ENCODE measurements at places on chromosomes 7 and 10.

DNA sequence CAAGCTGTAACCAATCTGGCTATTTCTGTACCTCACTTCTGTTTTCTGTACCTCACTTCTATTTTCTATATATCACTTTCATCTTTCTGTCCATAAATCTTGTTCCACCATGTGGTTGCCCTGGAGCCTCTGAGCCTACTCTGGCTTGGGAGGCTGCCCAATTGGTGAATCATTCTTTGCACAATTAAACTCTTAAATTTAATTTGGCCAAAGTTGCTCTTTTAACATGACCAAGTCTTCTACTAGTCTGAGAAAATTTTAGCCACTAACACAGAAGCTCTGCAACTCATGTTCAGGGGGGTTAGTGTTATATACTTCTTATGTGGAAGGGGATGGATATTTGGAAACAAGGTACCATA is 503.5 kb downstream of the KIF20B start:
- H3K36me3 ChIP-seq: no peaks in the 10 kb centered on the region
- H3K27ac ChIP-seq: no peak overlapping the region
- H3K4me1 ChIP-seq: no peaks in the 10 kb centered on the region
- H3K27me3 ChIP-seq: no peaks in the 10 kb centered on the region
- no peak overlapping the region for H3K4me3 ChIP-seq

DNA sequence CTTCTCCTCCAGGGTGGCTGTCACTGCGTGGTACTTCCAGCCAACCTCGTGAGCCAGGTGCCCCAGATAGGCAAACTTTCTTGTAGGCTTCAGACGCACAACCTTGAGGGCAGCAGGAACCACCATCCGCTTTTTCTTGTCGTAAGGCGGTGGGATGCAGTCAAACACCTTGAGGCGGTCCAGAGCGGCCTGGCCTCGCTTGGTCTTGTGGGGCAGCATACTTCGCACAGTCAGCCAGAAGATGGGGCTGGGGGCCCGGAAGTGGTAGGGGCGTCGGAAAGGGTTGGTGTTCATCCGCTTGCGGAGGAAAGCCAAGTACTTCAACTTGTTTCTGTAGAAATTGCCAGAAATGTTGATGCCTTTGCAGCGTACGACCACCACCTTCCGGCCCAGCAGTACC is 17.4 kb downstream of the SHOC2 start:
- no peaks in the 10 kb centered on the region for H3K27me3 ChIP-seq
- DNase-seq: no peak
- H3K36me3 ChIP-seq: peaks cover 40% of the 10 kb centered on the region
- no peak overlapping the region for H3K4me3 ChIP-seq
- no peak overlapping the region for H3K27ac ChIP-seq

- DNase-seq: no peak
- H3K36me3 ChIP-seq: peaks cover 61% of the 10 kb centered on the region
Measured at GRCh38 chr7:95276114-95276513, 48.2 kb downstream of the PON1 start.

DNA sequence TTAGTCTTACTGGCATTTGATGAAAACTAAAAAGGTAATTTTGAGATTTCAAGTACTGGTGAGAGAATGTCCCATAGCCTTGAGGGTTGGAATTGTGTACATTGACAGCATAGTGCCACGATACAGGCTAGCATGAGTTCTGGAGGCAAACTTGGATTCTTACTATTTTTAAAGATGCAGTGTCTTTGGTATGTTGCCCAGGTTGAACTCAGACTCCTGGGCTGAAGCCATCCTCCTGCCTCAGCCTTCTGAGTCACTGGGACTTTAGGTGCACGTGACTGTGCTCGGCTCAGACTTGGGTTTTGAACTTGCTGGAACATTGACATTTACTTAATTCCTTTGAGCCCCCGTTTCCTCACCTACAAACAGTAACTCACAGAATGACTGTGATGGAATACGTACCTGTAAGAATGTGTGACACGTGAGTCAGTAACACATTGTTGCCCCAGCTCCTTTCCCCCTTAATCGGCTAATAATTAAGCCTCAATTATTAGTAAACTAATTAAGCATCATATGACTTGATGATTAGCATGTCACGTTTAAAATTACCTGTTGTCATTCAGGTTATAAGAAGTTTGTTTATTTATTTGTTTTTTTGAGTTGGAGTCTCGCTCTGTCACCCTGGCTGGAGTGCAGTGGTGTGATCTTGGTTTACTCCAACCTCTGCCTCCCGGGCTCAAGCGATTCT is 10.6 kb downstream of the DNAJB6 start:
- DNase-seq: no peak
- H3K36me3 ChIP-seq: peaks cover 56% of the 10 kb centered on the region

GRCh38 chr10:122062831-122063674 is 74.1 kb downstream of the TACC2 start:
- H3K4me1 ChIP-seq: peaks cover 25% of the 10 kb centered on the region
- peak overlapping the region; percentile 85 for H3K27ac ChIP-seq
- H3K4me3 ChIP-seq: peak overlapping the region; percentile 30
- peak; percentile 51 for DNase-seq

All from nephron progenitor cell (in vitro differentiated cells).